Anterior cingulate cortex (tissue), 58 donors: ENCODE measurements at places on chromosomes 3 and 15.

DNA sequence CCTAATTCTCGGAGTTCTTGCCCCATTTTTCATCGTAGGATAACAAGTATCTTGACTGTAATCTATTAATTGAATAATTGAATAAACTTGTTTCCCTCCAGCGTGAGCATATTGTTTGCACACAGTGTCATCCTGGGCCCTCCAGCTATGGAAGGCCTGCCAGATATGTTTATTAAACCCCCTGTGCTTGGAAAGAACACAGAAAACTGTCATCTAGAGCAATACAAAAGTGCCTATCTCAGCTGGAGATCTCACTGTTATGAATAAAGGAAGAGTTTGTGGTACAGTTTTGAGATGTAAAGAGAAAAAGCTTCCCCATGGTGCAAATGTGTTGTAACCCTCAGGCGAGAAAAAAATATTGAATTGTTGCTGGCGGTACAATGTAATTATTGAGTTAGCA lies 405.9 kb downstream of the SOX2 start:
- no peak for DNase-seq

- no peak for DNase-seq
Measured at GRCh38 chr15:40192942-40193341, 32.1 kb downstream of the BUB1B start.

DNA sequence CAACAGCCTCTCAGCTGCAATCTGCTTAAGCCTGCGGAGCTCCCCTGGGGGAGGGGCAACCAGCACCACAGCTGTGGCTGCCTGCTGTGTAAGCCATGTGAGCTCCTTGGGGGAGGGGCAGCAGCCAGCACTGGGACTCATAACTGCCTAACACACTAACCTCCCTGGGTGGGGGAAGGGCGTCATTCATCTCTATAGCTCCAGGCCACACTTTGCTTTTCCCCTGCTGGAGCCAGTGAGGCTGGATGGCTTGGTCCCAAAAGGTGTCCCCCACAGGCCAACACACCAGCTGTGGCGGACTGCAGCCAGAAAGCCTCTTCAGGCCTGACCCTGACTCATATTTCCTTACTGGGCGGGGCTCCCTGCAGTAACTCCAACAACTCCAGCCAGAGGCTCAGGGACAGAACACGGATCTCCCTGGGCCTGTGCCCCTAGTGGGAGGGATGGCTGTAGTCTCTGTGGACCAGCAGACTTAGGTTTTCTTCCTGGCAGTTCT lies 129.8 kb downstream of the PPM1L start:
- DNase-seq, result peak; percentile 72

DNA sequence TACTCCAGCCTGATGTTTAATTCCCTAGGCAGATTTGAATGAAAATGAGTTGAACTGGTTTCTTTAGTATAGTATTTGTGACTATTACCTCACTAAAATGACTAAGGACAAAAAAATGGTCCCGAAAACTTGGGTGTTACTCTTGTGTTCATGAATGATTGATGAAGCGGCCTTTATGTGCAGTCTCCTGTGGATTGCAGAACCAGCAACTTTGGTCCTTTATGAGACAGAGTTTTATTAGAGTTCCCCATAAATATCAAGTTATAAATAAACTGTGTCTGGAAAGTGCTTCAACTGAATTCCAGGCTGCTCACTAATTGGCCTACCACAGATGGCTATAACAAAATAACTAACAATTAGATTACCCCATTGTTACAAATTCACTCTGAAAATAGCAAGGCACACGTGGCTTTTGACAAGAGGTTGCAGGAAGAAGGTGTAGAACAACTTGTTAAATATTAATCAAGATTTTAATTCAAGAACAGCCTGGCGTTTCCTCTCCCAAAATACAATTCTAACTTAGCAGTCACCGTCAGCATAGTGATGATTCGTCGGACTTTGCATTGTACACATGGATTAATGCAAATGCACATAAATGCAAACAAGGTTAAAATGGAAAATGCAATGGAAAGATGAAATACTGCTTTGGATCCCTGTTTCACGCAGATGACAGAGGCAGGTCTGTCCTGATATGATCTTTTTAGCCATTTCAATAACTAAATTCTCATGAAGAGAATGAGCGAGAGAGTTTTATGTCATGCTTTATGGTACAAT lies 567.3 kb upstream of the ZNF717 start:
- no peak for DNase-seq
